ENCODE measurements at places on chromosomes 4 and X. TPM values are rescaled to one million over a fixed set of nuclear protein-coding genes. Genes with fewer than 3 reads are reported as not detected.

- no peak for DNase-seq
Observed at GRCh38 chr4:106048250-106048971, 153.1 kb downstream of the NPNT start.

DNA sequence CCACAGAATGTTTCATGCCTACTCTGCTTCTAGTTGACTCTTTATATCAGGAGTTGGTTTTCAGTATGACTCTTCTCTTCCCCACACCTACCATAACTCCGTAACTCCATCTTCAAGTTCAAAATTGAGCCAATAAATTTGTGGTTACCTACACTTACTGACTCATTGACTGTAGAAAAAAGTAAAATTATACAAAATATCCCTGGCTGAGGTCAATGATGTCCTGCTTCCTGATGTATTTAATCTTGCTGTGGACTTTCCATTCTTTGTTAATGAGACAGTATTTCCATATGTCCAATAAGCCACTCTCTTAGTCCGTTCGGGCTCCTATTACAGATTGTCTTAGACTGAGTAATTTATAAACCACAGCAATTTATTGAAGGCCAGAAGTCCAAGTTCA lies 9.9 kb upstream of the NLGN4X start:
- DNase-seq: no peak

- no peak for DNase-seq
Observed at GRCh38 chr4:146646593-146647325, 8.1 kb downstream of the POU4F2 start.

DNA sequence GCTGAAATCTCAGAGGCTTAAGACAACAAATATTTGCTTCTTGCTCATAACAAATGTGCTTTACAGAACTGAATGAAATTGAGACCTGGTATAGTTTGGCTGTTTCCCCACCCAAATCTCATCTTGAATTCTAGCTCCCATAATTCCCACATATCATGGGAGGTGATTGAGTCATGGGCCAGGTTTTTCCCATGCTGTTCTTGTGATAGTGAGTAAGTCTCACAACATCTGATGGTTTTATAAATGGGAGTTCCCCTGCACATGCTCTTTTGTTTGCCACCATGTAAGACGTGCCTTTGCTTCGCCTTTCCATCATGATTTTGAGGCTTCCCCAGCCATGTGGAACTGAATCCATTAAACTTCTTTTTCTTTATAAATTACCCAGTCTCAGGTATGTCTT lies 221.1 kb upstream of the DIPK2B start:
- DNase-seq: no peak

GRCh38 chr4:83701041-83701440 lies 165.1 kb downstream of the GPAT3 start:
- no peak for DNase-seq

- DNase-seq: no peak
Observed at GRCh38 chr4:67580577-67580976, 22.1 kb downstream of the STAP1 start.

GRCh38 chr4:38605181-38605752 lies 58.7 kb upstream of the KLF3 start:
- DNase-seq: no peak

GRCh38 chr4:182684796-182685195 lies 232.4 kb downstream of the DCTD start:
- DNase-seq: no peak

DNA sequence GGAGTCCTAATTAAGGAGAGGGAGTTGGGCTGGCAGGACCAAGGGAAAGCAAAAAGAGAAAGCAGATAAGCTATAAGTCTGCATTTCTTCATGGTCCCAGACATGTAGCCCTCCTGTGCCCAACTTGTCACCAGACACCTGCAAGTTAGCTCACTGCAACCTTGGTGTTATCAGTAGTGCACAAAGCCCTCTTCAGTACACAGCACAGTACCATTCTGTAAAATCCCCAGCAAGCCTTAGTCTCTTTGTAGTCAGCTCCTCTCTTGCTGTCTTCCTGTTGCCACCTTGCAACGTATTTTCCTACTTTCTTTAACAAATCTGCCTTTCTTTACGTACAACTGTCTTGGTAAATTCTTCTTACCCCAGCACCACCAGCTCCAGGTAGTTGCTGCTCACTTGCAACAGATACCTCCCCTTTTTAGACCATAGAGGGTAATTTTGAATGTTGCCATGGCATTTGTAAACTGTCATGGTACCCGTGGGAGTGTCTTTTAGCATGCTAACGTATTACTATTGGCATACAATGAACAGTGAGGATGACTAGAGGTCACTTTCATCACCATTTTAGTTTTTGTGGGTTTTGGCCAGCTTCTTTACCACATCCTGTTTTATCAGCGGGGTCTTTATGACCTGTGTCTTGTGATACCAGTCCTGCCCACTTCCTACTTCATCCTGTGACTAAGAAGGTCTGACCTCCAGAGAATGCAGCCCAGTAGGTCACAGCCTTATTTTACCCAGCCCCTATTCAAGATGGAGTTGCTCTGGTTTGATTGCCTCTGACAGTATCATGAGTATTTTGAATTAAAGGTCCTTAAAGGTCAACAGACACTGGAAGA lies 28.3 kb upstream of the AP1S2 start:
- no peak for DNase-seq

DNA sequence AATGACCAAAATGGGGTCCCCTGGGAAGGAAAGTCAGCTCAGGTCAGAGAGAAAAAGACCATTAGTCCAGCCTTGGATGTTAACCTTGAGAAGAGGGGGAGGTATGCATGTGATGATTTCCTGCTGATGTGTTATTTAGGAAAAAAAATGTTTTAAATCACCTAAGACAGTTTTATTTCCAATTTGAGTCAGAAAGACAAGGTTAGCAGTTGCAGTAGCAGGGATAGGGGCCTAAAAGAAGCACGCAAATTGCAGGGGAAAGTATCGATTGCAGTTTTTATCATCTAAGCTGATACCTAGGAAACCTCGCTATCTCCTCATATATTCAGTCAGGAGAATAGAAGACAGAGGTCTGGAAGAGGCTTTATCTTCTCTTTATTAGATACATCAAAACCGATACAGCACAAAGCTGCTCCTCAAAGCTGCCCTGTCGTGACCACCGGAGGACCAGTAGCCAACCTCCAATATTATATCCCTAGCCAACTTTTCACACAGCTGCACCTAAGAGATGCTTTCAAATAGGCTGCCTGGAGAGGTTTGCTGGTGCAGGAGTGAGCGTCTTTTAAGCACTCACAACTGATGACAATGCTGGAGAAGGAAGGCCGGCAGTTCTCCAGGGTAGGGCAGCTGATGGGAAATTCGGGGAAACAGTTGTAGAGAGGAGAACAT lies 289.4 kb downstream of the INPP4B start:
- DNase-seq: no peak

- DNase-seq: no peak
Observed at GRCh38 chr4:179415847-179416223, 1973.6 kb upstream of the AGA start.

DNA sequence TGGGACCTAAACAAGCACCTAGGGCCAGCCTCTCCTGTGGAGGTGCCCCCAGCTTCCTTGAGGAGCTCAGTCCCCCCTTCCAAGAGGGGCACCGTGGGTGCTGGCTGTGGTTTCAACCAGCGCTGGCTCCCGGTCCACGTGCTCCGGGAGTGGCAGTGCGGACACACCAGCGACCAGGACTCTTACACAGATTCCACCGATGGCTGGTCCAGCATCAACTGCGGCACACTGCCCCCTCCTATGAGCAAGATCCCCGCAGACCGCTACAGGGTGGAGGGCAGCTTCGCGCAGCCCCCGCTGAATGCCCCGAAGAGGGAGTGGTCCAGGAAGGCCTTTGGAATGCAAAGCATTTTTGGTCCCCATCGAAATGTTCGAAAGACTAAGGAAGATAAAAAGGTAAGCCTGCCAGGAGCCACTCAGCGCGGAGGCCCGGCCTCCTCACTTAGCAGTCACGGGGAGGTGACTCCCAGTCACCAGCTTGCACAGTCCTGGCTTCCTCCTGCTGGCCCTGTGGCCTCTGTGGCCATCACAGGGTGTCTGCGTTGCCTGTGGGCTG lies 24.9 kb downstream of the RGS12 start:
- no peak for DNase-seq

- DNase-seq: no peak
Observed at GRCh38 chrX:9033179-9033578, 748 bp downstream of the FAM9B start.

- no peak for DNase-seq
Observed at GRCh38 chr4:48190839-48191238, 56.8 kb upstream of the TXK start.

- DNase-seq: no peak
Observed at GRCh38 chr4:2572866-2573265, 36.4 kb downstream of the FAM193A start.

GRCh38 chr4:16686195-16686594 lies 212.2 kb downstream of the LDB2 start:
- DNase-seq: no peak

The PRPS1 gene
- total RNA-seq: 104 TPM

The MAGEB10 gene
- total RNA-seq: not detected

The GPRASP1 gene
- 0.94 TPM for total RNA-seq

The APELA gene
- not detected for total RNA-seq

The AKAP4 gene
- not detected for total RNA-seq
